Stomach (tissue), 19 donors: ENCODE measurements at places on chromosomes 16 and 17.
A peak's percentile ranks its signal among the peaks of the same experiment; 100 is the strongest.

DNA sequence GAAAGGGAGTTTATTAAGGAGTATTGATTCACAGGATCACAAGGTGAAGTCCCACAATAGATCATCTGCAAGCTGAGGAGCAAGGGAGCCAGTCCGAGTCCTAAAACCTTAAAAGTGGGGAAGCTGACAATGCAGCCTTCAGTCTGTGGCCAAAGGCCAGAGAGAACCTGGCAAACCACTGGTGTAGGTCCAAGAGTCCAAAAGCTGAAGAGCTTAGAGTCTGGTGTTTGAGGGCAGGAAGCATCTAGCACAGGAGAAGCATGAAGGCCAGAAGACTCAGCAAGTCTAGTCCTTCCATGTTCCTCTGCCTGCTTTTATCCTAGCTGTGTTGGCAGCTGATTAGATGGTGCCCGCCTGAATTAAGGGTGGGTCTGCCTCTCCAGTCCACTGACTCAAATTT lies 193.0 kb downstream of the KIF2B start:
- no peak for DNase-seq

DNA sequence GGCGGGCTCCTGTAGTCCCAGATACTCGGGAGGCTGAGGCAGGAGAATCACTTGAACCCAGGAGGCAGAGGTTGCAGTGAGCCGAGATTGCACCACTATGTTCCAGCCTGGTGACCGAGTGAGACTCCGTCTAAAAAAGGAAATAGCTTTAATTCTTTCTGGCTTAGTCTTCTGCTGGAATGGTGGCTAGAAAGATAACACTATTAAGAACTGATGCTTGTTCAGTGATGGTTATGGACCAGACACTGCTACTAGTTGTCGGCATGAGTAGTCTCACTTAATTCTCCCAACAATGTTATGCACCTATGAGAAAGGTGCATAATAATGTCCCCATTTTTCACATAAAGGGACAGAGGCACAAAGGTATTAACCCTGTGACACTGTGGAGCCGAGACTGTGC lies 188.7 kb downstream of the HS3ST3A1 start:
- DNase-seq: no peak

DNA sequence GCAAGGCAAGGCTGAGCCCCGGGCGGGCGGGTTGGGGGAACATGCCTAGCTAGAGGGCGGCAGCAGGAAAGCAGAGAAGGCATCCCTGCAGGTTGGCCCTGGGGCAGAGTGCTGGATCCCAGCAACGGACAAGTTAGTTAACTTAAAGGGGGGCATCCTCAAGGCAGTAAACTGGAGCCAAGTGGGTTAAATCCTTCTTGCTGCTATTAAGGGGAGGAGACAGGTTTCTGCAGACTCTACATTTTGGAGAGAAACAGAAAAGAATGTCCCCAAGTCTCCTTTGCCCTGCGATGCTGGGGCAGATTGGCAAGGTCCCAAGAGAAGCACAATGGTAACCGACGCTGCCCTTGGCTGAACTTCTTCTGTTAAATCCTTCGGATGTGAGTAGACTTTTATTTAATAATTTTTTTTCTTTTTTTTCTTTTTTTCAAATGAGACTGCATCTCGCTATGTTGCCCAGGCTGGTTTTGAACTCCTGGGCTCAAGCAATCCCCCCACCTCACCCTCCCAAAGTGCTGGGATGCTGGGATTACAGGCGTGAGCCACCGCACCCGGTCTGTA lies 14.0 kb downstream of the ATP5PD start:
- DNase-seq: no peak

- peak; percentile 92 for DNase-seq
These were observed 945 bp downstream of the SGSH start for GRCh38 chr17:80219013-80219762.

DNA sequence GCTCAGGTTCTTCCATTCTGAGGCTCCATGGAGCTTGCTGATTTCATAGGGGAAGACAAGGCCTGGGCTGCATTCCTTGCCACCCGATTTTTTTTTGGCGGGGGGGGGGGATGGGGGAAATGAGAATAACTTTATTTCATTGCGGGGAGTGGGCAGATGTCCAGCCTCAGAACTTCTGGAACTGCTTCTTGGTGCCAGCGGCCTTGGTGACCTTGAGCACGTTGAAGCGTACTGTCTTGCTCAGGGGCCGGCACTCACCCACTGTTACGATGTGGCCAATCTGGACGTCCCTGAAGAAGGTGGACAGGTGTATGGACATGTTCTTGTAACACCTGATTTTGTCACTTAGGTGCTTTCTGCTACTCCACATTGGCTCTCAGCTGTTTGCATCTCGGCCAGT lies 8.3 kb upstream of the CENPT start:
- DNase-seq: no peak

DNA sequence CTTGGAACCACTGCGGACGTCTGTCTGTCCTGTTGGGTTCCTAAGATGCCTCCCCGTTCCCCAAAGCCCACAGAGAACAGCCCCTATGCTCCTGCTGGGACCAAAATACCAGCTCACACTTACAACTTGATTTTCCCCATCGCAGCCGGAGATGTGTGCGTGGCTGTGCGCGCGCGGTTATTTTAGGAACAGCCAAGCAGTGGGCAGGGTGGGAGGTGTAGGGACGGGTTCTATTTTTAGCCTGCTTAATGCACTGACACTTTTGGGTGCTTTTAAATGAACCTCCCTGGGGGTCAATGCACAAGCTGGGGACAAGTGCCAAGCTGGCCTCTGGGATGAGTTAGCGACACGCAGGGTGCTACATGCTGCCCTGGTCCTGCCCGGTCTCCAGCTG lies 74.1 kb downstream of the KLHDC4 start:
- no peak for DNase-seq

GRCh38 chr16:65196420-65197075 lies 74.7 kb upstream of the CDH11 start:
- no peak for DNase-seq

DNA sequence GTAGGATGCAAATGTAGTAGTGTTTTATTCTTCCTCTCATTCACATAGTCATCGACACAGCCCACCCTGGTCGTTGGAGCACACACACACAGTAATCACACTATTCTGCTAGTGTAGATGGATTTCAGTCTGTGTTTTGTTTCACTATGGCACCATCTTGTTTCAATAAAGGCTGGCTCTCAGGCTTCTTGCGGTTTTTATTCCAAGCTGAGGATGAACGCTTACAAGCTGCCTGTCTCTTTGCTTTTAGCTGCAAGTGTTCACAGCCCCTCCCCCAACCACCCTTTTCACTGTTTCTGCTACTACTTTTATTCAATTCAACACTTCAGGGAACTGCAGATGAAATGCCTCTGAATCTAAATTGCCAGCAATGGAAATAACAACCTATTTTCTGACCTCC lies 140.9 kb upstream of the PMFBP1 start:
- peak; percentile 22 for DNase-seq

DNA sequence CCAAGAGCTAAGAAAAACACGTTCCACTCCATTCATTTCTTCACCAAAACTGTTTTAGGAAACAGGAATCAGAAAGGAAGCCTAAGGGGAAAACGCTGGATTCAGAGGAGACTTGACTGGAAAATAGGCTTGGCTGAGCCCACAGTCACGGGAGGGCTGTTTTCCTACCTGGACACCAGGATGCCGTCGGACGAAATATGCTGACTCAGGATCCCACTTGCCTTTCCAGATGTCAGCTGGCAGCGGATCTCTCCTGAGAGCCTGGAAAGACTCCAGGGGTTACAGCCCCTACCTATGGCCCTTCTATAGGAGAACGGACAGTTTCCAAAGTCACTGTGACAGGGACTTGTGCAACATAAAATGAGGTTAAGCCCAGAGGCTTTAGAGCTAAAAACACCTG lies 245.1 kb downstream of the C16orf95 start:
- DNase-seq: no peak

GRCh38 chr16:5582529-5582928 lies 484.9 kb upstream of the EEF2KMT start:
- DNase-seq: no peak

GRCh38 chr16:4117250-4117578 lies 972 bp upstream of the ADCY9 start:
- DNase-seq: no peak

GRCh38 chr17:8189711-8190477 lies at the start of gene BORCS6:
BORCS6 (minus strand) TSS chr17:8190180; CDS start chr17:8190140, 40 bp downstream.
- DNase-seq: peak; percentile 99

DNA sequence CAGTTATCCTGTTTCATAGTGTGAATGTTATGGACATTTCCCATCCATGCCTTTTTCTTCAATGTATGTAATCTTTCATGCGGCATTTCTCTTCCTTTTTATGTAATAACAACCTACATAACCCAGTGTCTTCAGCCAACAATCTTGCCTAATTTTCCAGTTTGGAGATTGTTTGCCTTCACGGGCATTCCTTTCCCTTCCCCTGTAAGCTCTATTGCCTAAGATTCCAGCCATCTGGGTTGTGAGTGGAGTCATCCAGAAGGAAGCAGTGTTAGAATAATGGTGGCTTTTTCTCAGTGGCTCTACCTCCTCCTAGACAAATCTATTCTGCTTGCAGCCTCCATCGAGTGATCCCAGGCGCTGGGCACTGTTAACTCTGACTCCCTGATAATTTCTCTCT lies 22.3 kb downstream of the SYCE1L start:
- DNase-seq: no peak

DNA sequence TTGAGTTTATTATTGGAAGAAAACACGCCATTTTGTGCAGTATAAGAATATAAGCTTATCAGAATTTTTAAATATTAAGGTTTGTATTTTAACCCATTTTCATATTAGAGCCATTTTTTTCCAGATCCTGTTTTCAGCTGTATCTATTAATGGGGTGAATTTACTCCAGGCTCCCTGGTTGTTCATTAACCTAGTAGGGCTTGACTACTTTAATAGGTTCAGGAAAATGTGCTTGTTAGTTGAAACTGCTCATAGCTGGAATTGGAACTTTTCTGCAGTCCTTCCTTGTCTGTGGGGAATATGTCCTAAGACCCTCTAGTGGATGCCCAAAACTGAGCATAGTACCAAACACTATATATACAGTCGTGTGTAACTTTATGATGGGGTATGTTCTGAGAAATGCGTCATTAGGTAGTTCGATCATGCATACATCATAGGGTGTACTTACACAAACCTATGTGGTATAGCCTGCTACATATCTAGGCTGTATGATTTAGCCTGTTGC lies 28.0 kb downstream of the NFAT5 start:
- DNase-seq: peak; percentile 41

GRCh38 chr16:19840524-19841110 lies 44.0 kb downstream of the GPRC5B start:
- DNase-seq: no peak

- no peak for DNase-seq
These were observed 758.5 kb upstream of the RBFOX1 start for GRCh38 chr16:6574146-6574545.

- peak; percentile 8 for DNase-seq
These were observed 73.4 kb upstream of the COX10 start for GRCh38 chr17:13995856-13996271.

GRCh38 chr16:83851473-83851872 lies 43.7 kb downstream of the HSBP1 start:
- no peak for DNase-seq

GRCh38 chr17:13967416-13967815 lies 101.9 kb upstream of the COX10 start:
- DNase-seq: no peak

GRCh38 chr17:42980766-42981397 lies 517 bp downstream of the RUNDC1 start:
- DNase-seq: peak; percentile 82

DNA sequence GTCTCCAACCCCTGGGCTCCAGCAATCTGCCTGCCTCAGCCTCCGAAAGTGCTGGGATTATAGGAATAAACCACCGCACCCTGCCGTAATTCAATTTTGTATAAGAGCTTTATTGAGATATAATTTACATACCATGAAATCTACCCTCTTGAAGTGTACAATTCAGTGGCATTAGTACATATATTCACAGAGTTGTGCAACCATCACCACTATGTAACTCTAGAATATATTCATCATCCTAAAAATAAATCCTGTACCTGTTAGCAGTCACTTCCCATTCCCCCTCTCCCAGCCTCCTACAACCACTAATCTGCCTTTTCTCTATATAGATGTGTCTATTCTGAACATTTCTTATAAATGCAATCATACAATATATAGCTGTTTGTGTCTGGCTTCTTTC lies 26.1 kb downstream of the TOM1L2 start:
- DNase-seq: no peak

GRCh38 chr17:55202896-55203295 lies 61.9 kb upstream of the HLF start:
- DNase-seq: no peak

GRCh38 chr16:27311897-27312303 lies 1.9 kb upstream of the IL4R start:
- no peak for DNase-seq

DNA sequence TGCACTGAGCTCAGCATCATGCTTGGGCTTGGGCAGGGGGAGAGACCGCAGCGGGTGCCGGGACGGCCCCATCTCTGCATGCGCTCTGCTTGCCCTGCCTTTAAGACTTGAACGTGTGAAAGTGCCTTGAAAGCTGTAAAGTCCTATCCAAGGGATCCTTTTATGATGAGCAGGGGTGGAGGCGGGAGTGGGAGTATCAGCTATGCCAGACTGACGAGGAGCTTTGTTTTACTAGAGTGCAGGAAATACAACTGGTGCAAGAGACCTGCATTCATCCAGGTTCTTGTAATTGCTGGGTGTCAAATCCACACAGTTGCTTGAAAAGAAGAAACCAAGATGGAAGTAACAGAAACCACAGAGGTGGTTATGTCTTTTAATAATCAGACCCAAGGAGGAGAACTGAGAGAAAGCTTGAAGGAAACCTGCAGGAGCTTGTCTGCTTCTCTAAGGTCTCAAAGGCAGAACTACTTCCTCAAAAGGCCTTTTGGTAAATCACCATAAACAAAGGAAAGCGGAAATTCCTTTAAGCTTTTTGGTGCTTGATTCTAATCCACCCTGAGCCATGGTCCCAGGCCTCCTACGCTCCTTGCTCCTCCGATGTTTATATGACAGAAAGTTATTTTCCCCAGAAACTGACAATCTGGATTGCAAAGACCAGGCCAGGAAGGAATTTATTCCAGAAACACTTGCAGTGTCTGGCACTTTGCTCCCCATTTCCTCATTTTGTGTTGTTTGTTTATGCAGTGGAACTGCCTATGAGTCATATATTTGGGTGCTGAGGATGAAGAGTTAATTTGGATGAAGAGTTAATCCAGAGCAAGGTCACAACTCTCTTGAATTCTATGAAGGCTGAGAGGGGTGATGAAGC lies 51.3 kb upstream of the FBXO47 start:
- DNase-seq: no peak

DNA sequence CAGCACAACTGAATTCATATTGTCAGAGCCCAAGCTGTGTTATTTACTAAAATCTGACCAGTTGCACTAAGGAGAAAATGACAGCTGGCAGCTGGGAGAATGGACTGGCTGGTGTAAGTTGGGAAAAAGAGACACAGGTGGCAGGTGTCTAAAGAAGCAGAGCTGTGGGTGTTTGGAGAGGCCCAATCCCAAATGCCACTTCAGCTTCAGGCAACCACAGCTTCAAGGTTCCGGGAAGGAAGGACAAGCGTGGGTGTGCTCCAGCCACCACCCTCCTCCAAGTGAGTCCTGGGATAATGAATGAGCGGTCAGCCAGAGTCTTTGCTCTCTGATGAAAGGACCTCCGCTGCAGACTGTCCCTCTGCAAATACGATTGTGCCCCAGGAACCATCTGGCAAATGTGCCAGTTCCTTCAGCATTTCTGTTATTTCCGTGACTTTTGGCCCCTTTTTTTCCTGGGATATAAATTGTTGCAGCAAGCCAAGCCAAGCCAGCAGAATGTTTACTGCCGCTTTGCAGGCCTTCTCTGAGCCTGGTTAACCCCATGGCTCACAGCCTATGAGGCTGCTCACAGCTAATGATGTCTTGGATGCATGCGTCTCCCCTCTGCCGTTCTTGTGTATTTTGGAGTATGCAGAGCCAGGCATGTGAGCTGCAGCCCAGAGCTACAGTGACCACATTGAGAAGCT lies 9.5 kb upstream of the RHBDL3 start:
- no peak for DNase-seq

GRCh38 chr17:27544350-27545131 lies 86.4 kb upstream of the LGALS9 start:
- no peak for DNase-seq
